Stimulated activated CD4-positive, alpha-beta T cell treated with anti-CD3 and anti-CD28 coated beads, Interleukin-1b, Interleukin-23, amount 100 ng/mL, for 1 hour (primary cell): ENCODE measurements at places on chromosomes 12 and 14.

DNA sequence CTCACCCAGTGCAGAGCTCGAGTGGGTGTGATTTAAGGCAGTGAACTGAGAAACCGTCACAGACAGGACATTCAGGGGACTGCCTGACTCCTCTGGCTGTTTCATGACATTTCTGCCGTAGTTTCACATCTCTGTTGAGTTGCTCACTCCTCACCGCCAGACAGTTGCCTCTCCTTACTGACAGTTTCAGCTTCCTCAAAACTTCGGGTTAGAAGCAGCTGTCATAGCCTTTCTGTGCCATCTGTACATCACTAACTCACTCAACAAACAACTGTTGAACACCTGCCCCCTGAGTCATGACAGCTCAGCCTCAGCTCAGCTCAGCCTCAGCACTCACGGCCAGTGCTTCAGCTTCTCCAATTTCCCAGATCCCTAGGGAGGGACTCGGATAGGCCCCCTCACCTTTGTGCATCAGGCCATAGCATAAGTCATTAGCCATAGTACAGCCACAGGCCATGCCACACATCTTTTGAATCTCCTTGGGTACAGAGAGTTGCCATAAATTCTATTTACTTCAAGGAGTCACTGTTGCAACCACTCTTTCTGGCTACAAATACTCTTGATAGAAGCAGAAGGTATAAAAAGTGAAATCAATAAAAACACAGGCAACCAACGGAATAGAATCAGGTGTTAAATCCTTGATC, 6.2 kb upstream of the SLC15A4 start:
- DNase-seq: no peak

GRCh38 chr12:65659681-65660080, 164.6 kb upstream of the HMGA2 start:
- no peak for DNase-seq

- DNase-seq: no peak
Measured at GRCh38 chr14:98170575-98170974, 1101.4 kb downstream of the BCL11B start.

DNA sequence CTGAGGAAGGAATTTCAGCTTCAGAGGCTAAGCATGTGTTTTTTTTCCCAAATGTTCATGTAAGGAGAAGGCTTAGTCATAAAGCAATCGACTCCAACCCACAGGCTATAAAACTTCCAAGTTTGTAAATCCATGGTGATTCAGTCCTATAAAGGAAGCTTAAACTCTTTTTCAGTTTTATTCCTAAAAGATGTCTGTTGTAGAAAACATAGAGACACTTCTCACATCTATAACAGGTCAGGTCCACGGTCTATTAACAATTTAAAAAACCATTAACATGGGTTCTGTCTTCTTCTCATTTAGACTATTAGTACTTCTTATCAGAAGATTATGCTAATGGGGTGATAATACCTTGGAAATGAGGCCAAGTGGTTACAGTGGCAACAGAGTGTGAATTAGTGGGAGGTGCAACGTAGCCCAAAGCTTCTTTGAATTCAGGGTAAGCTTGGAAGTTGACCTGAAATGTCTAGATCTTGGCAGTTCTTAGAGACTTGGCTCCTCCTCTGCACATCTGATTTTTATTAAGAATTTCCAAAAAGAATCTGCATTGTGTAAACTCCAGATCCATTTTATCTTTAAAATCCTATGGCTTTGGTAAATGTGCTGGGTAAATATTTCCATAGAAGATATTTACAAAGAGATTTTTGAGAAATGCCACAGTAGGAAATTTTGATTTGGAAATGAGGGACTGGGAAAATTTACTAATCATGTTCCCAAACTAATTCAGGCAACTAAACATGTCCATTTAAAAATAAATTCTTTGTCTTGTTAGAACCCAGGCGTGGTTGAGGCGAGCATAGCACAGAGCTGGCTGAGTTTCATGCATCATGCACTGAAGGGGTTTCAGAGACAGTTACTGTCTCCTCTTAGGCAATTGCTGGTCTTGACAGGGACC, 86.4 kb downstream of the EML1 start:
- DNase-seq: no peak

DNA sequence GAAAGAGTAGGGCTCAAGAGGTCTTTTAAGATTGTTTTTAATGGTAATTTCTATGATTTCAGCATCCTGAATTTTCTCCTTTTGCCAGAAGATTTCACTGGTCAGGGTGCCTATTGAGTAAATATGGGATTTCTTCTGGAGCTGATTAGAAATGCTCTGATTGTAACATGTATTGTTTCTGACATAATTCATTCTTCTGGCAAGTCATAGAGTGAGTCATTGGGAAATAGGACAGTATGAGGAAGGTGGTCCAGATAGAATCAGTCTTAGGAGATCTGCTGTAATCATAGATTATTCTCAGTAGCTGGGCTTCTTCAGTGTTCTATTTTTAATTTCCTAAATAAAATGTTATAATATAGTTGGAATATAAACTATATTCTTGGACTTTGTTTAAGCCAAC, 182.0 kb upstream of the NAV3 start:
- no peak for DNase-seq

GRCh38 chr14:104309657-104310369, 171.4 kb downstream of the KIF26A start:
- DNase-seq: no peak

DNA sequence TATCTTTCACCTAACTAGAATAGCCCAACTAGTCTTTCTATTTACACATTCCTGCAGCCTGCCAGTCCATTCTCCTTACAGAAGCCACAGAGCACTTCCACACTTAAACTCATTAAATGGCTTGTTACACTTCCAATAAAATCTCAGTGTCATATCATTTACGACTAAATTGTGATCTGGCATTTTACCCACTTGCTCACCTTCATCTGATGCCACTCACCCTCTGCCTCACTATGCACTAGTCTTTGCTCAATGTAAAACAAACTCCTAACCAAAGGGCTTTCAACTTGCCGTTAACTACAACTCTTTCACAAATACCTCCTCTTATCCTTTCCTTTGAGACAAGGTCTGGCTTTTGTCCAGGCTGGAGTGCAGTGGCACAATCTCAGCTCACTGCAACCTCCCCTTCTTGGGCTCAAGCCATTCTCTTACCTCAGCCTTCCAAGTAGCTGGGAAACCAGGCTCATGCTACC, 24.1 kb downstream of the YAF2 start:
- DNase-seq: no peak

DNA sequence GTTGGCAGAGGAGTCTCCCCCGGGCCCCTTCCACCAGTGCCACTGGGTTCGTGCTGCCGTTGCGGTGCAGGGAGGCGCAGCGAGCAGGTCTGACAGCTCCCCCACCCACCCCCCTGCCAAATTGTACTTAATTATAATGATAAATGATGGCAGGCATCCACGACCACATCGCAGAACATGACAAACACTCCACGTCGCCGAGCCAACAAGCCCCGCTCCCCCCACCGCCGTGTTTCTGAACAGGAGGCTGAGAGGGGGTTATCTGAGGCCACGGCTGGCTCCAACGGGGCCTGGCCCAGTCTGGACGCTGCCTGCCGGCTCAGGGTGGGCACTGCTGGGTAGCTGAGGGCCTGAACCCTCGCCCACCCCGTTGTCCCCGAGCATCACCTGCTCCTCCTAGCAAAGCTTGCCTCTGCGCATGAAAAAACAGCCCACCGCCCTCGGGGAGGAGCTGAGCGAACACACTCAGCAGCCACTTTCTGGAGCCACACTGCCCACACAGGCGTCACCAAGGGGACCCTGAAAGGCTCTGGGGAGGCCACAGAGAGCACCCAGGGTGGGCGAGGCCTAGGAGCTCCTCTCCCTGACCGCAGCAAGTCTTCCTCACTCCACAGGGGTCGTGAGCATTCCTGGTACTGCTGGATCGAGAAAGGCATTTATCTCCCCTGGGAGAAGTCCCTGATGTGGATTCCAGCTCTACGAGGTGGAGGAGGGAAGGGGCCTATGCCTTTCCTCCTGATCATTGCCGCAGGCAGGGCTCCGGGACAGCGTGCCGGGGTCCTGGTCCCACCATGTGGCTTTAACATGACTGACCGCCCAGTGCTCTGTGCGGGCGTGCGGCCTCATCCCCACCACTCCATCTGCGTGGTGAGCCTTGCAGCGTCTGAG, 35.4 kb upstream of the DIO3 start:
- DNase-seq: no peak

DNA sequence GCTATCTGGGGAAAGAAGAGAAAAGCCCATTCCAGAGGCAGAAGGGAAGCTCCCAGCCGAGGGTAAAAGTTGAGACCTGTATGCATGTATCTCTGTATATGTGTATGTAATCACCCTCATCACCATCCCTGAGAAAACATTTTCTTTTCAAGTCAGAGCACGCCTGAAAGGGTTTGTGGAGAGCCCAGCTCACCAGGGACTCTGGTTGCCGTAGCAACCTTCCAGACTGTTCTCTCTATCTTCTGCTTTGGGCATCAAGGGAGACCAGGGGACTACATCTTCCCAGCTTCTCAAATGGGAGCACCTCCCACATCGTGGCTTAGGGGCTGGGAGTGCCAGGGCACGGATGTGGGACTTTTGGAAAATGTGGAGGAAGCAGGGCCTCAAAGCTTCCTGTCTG, 93.5 kb downstream of the GALNT8 start:
- DNase-seq: no peak

DNA sequence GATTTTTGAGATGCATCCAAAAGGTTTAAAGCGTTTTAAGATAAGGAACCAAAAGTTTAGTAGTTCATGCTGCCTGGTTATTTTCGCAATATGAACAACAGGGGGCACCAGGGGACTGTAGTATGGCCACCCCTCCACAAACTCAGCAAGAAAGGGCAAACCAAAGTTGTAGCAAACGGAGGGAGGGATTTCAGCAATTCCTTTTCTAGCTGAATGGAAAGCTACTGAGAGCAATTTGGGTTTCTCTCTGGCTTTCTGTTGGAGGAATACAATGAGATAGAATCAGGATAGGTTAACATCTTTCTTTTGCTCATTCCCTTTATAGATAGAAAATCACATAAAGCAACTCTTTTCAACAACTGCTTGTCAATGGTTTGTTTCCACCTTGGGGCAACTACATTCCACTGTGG, 62.5 kb downstream of the DRAM1 start:
- DNase-seq: peak; percentile 15

GRCh38 chr14:33343016-33343415, 404.3 kb downstream of the NPAS3 start:
- DNase-seq: no peak

- no peak for DNase-seq
Measured at GRCh38 chr14:94052662-94053061, 26.5 kb downstream of the OTUB2 start.

DNA sequence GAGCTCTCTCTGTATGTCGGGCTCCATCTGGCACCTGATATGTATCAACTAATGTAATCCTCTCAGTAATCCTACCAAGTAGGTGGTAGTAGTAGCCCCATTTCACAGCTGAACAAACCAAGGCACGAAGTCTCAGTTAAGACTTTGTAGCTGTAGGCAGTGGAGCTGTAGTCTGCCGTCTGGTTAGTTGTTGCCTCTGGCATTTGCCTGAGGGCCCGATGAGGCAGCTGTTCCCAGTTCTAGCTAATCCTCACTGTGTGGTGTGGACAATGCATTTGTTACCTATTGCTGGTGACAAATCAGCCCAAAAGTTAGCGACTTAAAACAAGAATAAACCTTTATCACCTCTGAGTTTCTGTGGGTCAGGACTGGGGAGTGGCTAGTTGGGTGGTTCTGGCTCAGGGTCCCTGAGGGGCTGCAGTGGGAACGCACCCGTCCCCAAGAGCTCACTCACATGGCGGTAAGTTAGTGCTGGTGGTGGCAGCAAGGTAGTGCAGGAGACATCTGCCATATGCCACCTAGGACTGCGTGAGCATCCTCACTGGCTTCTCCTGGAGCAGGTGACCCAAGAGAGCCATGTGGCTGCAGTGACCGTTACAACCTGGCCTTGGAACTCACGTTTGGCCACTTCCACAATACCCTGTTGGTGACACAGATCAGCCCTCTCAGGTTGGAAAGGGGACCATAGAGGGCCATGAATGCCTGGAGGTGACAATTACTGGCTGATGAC, 5.6 kb downstream of the AACS start:
- DNase-seq: no peak
